AG09319 (cell line): ENCODE measurements at places on chromosomes 13 and 19.
A peak's percentile ranks its signal among the peaks of the same experiment; 100 is the strongest.

DNA sequence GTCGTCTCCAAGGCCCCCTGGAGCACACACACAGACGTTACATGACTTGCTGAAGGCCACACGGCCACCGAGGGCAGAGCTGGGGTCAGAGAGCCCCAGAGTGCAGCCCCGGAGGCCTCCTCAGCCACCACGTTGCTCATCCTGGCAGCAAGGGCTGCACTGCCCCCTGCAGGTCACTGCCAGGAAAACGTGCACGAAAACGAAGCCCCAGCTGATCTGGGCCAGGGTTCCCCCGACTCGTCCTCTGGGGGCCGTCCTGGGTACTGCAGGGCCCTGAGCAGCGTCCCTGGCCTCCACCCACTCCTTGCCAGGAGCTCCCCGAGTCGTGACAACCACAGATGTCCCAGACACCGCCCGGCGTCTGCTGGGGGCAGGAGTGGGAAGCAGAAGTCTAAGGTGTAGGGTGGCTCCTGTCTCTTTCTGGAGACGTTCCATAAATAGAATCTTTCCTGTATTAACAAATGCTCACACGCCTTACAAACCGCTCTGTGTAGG is 3.4 kb downstream of the TPGS1 start:
- no peak for DNase-seq

DNA sequence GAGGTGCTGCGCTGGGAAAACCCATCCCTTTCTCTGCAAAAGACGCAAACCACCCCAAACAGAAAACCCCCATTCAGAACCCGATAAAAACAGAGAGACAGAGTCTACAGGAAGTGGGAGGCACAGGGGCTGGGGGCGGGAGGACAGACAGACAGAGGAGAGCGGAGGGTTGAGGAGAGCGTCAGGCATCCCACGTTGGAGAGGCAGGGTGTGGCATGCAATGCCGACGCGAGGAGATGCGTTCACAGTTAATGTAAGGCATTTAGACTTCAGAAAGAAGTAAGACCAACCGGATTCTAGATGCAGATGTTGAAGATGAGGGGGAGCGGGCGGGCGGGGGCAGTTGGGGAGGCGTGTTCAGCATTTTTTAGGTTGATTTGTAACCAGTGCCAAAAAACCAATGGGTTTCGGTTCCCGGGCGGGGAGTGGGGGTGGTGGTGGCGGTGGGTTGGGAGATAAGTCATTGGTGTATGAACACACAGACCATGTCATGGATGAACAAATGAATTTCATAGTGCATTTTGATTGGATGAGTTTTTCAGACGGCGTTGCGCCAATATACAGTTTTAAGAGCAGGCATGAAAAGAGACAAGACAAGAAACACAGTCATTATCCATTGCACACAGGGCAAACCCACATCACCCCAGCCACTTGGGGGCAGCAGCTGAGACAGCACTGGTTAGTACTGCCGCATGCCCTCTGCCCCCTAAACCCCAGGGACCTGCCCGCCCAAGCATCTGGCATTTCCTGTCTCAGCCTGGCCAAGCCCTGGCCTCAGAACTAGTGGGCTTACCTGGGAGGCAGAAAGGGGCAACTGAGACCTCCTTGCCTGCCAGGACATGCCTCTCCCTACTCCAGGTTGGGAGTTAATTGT is 91.3 kb downstream of the IER2 start:
- DNase-seq: no peak

DNA sequence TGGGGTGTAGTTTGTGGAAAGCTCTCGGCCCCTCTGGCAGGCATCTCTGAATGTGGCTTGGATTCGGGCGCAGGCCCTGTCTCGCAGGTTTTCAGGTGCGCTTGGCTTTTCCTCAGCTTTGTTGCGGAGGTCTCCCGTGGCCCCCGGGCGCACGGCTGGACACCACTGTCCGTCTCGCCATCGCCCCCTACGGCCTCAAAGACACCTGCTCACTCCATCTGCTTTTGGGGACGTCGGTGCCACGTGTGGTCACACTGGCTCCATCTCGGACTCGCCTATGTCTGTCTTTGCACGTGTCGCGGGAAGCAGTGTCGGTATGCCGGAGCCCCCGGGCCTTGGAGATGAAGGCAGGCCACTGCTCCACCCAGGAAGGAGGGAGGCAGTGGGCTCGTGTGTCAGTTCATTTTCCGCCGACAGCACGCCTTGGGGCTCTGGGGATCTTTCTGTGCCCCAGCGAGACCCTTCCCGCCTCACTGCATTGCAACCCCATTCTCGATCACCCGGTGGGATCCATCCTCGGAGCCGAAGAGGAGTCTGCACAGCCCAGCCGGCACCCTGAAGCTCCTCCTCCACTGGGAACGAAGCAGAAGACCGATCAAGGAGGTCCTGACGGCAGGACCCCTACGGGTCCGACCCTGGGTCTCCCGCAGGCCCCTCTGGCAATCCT is 42.1 kb downstream of the ZNF146 start:
- DNase-seq: no peak

DNA sequence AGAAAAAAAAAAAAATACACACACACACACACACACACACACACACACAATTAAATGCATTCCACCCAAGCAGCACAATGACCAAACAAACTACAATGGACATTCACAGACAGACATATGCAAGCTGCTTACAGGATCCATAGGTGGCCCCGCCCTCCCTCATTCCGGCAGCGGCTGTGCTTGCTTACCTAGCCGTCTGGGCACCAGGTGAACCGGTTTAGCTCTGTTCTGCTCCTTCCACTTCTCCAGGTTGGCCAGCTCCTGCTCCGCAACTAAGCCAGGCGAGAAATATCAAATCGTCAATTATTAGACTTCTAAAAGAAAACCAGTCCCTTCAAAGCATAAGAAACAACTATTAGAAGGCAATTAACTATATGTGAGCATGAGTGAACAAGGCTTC is 23.1 kb downstream of the EPSTI1 start:
- DNase-seq: no peak

DNA sequence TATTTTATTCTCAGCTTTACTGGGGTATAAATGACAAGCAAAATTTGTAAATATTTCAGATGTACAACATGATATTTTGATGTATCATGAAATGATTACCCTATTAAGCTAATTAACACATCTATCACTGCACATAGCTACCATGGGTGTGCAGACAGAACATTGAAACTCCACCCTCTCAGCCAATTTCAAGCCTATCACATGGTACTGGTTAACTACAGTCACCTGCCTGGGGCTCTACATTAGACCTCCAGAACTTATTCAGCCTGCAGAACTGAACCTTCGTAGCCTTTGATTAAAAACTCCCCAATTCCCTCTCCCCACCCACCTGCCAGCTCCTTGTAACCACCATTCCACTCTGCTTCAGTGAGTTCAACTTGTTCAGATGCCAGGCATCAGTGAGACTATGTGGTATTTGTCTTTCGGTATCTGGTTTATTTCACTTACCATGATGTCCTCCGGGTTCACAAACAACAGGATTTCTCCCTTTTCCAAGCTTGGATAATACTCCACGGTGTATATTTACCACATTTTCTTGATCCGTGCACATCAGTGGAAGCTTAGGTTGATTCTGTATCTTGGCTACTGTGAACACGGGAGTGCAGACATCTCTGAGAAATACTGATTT is 19.2 kb downstream of the RAB20 start:
- no peak for DNase-seq

GRCh38 chr13:21556051-21556450 is 47.9 kb downstream of the MICU2 start:
- no peak for DNase-seq

GRCh38 chr19:30227012-30227621 is 145.1 kb upstream of the ZNF536 start:
- DNase-seq: no peak

GRCh38 chr13:29125934-29126424 is 305.8 kb downstream of the MTUS2 start:
- DNase-seq: no peak

- no peak for DNase-seq
These were observed 35.6 kb downstream of the GJA3 start for GRCh38 chr13:20125129-20125782.

DNA sequence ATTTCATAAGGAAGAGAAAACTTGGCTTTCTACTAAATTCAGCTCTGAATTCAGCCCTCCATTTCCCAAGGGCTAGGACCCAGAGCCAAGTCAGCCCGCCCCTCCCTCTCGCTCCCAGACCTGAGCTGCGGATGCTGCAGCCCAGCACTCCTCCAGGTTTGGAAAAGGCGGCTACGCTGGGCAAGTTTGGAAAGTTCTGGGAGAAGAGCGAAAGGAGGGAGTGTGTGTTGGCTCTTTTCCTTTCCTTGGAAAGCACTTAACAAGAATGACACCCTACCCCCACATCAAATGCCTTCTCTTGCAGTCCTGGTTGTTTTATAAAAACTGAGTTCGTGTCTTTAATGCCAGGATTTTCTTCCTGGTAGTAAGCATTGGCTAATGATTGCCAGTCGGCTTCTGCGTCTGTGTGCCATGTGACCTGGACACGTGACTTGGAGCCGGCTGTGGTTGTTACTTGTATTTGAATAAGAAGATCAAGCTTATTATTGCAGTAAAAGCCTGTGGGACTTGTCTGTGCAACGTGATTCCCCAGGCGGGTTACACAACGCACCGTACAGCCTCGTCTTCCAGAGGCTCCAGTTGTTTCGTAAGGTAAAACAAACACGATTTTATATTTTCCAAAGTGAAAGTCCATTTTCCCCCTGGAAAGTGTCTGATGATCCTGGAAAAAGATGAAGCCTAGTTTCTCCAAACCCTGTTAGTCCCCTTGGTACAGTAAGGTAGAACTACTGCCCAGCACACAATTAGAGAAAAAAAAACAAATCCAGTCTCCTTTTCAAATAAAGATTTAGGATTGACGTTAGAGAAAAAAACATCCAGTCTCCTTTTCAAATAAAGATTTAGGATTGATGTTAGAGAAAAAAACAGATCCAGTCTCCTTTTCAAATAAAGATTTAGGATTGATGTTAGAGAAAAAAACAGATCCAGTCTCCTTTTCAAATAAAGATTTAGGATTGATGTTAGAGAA is 26.8 kb upstream of the UBE2L5 start:
- peak; percentile 92 for DNase-seq

DNA sequence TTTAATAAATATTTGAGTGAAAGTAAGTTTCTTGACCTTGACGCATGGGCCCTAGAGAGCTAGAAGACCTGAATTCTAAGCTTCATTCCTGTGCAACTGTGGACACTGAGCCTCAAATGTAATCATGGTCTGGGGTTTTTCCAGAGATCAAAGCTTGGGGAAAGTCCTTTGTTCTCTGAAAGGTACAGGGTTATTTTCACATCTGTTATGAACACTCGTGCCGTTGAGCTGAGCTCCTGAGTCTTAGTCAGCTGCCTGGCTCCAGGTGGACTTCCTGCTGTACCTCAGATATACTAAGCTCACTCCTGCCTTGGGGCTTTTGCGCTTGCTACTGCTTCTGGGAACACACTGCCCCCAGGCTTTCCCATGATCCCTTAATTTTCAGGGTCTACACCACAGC is 7.5 kb upstream of the ZBTB32 start:
- DNase-seq: no peak

DNA sequence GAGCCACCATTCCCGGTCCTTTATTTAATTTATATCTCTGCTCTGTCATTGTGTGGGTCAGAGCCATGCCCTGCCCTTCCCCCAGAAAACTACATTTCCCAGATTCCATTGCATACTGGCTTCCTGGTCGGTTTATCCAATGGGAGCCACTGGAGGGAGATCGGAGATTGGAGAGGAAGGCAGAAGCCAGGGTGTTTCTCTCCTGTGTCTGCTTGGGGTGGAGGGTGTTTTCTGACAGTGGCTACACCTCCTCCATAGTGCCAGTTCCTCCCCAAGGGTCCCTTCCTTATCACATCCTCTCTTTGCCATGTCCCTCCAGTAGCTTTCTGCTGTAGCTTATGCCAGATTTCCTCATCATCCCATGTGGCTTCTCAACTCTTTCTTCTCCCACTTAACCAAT is 19.0 kb downstream of the OLFM2 start:
- DNase-seq: no peak

- DNase-seq: no peak
These were observed 324.3 kb downstream of the ZNF536 start for GRCh38 chr19:30696514-30696913.

DNA sequence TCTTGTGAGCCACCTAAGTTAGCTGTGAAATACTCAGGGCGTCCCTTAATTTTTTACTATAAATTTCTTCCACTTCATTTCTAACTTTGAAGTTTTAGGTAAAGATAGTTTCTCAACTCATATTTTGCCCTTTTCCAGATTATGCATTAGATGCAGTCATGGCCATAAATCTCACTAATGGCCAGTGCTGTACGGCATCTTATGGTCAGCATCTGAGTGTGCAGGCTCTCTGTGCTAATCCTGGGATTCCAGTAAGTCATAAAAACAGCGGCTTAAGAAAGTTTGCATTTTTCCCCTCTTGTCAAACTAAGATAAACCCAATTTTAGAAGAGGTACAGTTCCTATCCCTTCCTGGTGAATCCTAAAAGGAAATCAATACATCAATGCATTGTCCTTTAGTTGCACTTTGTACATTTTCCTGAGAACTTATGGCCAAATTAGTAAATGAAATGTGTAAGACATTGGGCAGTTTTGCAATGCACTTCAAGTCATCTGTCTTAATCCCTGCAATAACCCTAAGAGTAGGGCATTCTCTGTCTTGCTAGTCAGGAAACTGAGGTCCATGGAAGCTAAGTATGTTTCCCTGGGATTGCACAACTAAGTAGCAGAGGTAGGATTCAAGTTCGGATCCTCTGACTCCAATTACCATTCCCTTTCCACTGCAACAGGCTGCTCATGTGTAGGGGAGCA is 146.2 kb downstream of the DCT start:
- DNase-seq: no peak

- DNase-seq: no peak
These were observed 28.0 kb downstream of the GGACT start for GRCh38 chr13:100560498-100561157.

- DNase-seq: no peak
These were observed 1.1 kb downstream of the PGLS start for GRCh38 chr19:17512574-17512939.

DNA sequence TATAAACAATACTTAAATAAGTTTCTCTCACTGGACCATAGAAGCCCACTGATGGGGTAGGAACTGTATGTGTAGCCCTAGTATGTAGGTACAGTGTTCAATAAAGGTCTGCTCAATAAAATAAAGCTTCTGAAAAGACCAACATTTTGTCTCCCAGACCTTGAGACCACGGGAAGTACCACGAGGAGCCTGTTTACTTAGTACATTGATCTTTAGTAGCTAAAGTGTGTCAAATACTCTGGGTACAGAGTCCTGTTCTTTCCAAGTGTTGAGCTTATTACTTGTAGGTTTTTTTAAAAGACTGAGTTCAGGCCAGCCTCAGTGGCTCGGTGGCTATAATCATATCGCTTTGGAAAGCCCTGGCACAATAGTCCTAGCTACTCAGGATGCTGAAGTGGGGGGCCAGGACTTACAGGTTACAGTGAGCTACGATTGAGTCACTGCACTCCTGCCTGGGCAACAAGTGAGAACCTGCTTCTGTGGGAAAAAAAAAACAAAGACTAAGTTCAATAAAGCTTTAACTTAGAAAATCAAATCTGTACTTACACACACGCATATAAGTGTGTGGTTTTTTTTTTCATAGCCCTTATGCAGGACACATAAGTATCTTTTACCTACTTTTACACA is 3.4 kb downstream of the MTRF1 start:
- no peak for DNase-seq
